Stimulated activated CD4-positive, alpha-beta T cell treated with anti-CD3 and anti-CD28 coated beads, Interleukin-4, amount 100 ng/mL, for 4 hours (primary cell): ENCODE measurements at places on chromosomes 4 and X.
A peak's percentile ranks its signal among the peaks of the same experiment; 100 is the strongest.

DNA sequence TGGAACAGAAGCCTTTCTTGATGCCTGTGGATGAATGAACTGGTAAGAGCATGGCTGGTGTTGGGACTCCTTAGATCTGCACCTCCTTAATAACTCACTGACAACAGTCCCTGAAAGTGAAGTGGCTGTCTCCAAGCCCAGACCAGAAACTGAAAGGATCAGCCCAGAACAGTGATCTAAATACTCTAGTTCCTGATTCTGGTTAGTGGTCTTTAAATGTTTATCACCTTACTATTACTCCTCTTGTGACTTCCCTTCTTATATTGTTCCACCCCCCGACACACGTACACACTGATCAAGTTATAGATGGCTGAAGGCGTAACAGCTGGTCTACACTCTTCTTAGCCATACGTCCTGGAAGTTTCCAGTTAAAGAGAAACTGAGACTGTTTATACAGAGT, 33.8 kb upstream of the ARMCX2 start:
- no peak for DNase-seq

DNA sequence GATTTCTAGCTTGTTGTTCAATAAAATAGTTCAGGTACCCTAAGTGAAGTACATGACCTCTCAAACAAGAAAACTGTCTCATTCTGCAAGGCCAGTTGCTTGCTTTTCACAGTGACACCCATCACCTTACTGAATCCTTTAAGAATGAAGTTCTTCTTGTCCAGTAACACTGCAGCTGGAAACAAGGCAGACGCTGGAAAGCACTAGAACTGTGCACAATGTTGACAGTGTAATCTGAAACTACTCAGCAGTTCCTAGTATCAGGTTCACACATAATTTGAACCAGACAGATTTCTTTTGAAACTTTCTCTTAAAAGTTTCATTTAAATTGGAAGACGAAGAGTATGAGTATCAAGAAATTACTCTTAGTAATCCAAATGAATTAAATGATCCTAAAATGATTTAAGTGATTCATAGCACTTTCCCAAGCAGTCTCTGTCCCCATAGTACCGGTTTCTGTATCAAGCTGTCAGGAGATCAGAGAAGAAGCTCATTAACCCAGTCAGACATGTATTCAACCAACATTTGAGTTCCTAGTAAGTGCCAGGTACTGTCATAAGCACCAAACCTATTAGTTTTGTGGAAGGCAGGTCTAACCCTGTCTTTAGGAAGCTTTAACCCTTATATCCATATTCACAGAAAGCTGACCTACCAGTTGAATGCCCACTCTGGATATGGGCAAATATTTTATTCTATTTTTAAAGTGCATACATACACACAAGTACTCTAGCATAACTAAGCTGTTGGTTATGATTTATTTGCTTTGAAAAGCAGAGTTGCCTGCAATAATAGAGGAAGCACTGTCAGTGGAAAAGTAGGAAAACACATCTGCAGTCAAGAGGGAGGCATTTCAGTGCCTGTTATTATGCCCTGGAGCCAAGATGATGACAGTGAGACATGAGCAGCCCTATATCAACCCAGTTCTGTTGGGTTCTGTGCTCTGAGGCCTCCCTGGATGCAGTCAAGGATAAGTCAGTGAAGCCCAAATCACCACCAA, 63.6 kb downstream of the PALLD start:
- no peak for DNase-seq

DNA sequence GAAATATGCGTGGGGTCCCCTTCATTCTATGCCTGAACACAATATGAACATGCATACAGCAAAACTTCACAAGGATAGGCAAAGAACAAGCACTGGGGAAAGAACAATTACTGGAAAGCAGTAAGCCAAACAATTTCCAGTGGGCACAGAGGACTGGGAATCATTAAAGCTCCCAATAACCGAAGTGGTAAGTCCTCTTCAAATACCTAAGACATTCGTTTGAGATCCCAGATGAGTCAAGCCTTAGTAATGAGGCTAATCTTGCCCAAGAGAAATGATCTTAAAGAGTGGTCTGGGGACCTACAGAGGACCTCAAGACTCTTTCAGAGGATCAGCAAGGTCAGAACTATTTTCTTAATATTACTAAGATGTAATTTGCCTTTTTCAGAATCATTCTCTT, 28.6 kb downstream of the ANAPC10 start:
- no peak for DNase-seq

GRCh38 chr4:17578482-17578891, 1.5 kb downstream of the LAP3 start:
- no peak for DNase-seq

GRCh38 chr4:13866881-13867280, 239.4 kb upstream of the BOD1L1 start:
- no peak for DNase-seq

GRCh38 chrX:9529223-9529622, 64.4 kb downstream of the TBL1X start:
- no peak for DNase-seq

DNA sequence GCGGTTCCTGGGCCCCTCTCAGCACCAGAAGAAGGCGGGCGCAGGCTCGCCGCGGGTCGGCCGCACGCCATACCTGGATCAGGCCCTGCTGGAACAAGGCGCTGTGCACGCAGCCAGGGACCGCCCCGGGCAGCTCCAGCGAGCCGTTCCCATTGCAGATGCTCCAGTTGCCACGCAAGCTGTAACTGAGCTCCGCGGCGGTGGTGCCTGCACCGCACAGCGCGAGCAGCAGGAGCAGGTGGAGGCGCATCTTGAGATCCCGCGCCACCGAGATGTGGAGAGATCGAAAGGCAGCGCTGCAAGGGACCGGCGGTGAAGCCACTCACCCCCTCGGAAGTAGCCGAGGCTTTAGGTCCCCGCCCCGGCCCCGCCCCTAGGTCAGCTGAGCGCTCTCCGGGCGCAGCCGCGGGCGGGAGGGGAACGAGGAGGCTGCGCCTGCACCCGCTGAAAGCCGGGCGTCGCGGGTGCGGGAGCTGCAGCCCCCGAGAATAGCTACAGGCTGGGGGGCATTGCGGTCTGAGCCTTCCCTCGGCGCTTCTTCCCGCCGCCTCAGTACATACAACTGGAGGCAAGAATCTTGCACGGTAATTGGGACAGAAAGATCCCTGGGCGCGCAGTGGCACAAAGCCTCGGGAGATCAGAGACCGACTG, at the start of gene MANBA:
Gene MANBA, minus strand, starts transcription at position 324 of the 651 bp plus-strand sequence. Its CDS starts 74 bp downstream, at position 250.
- DNase-seq, result peak; percentile 85

DNA sequence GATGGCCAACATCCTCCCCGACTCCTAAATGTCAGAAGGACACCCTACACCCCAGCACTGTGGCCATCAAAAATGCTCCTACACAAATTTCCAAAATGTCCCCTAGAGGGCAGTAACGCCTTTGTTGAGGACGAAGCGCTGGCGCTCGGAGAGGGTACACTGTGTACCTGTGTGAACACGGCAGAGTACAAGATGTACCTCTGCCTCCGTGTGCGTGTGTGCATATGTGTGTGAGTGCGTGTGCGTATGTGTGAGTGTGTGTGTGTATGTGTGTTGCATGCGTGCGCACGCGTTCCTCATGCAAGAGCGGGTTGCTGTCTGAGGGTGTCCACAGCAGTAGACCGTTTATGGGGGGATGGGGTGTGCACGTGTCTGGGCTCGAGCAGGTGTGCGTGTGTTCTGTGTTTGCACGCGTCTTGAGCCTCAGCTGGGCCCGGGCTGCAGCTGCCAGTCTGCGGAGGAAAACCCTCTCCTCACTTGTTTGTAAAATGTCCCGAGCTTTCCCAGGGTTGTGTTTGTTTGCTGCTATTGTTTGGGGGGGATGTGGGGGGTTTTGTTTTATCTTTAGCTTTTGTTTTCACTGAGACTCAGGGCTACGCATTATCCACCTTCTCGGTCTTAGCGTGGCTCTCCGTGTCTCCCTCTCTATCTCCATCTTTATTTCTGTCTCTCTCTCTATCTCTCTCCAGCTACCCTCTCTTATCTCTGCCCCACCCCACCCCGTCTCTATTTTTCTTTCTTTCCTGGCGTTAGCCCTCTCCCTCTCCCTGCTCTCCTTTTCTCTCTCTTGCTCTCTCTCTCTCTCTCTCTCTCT, 10.4 kb upstream of the TSPYL2 start:
- DNase-seq, result peak; percentile 42

DNA sequence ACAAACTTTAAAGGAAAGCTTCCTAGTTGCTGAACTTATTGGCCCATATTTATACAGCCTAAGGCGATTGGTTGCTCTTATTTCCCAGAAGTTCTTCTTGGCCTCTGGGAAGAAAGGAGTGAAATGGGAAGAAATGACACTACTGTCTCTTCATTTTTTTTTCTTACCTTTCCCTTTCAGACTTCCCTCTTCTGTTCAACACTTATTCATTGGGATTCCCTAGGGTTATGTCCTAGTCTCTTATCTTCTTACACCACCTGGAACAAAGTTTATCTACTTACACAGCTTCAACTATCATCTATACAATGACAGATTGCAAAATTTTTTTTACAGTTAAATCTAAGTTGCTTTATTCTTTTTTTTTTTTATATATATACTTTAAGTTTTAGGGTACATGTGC, 68.0 kb downstream of the SNX12 start:
- no peak for DNase-seq

GRCh38 chrX:108833993-108834392, 97.6 kb upstream of the IRS4 start:
- DNase-seq, result no peak

DNA sequence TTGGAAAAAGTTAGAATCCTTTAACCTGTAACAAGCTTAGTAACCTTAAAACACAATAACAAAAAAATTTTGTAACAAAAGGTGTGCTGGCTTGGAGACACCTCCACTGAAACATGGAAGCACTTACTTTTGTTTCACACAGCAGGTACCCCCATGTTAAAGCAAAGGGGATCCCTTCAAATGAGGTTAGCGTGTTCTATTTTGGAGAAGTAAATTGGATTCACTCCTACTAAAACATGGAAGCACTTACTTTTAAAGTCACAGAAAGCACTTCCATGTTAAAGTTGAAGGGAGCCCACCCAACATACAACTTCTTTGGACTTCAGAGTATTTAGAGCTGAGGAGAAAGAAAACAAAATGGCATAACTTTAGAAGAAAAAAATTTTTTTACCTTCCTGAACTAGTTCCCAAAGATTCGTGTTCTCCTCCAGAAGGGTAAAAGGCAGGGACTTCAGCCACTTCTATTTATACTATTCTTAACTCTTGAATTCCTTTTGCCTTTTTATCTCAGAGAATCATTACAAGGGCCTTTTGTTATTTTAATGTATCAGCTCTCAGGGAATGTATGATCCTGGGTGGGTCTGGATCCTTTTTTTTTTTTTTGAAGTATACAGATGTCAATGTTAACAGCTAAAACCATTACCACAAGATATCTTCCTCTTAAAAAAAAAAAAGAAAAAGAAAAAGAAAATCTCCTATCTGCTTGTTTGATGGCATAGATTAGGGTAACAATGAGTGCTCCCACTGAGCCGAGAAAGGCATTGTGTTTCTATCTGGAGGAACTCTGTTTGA, 11.5 kb downstream of the LARP7 start:
- no peak for DNase-seq

DNA sequence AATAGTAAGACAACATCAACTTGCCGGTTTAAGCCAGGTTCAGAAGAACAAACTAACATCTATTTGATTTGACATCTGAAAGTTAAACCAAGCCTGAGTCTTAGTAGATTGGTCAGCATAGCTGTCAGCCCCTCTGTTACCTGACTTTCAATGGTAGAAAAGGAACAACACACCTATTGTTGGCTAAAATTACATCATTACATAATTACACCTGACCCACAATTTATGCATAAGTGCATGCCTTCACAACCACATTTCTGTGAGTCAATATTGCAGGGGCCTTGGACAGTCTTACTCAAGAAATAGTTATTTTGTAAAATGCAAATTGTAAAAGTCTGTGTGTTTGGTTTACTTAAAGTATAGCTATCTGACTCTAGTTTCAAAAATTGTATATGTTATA, 36.2 kb downstream of the EGFL6 start:
- DNase-seq, result no peak

DNA sequence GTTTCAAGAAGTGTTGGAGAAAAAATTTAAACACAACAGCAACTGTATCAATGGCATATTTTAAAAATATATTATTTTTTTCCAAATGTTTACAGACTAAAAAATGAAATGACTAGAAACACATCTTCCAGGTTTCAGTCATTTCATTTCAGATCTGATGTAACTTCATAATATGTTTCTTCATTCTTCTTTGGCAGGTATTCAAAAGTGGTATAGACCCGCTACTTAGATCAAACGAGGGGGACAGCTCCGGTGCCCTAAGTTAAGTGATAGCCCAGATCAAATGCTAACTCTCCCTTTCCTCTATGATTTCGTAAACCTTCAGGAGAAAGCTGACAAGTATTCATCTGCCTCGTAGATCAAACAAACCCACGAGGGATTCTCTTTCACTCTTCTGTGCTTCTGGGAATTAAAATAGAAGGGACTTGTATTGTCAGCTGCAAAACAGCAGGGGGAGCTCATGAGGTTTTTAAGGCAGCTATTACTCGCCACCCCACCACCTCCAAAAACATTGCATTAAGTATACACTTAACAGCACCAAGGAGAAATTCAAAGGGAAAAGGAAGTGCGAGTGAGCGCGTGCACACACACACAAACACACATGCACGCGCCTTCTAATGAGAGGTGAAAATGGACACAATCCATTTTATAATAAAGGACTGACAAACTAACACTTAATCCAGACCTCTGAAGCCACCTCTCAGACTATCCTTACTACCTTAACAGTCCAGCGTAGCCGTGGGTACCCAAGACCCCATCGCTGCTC, 21.4 kb downstream of the HELT start:
- DNase-seq, result no peak

- no peak for DNase-seq
Measured at GRCh38 chr4:147366164-147366563, 114.7 kb upstream of the EDNRA start.

DNA sequence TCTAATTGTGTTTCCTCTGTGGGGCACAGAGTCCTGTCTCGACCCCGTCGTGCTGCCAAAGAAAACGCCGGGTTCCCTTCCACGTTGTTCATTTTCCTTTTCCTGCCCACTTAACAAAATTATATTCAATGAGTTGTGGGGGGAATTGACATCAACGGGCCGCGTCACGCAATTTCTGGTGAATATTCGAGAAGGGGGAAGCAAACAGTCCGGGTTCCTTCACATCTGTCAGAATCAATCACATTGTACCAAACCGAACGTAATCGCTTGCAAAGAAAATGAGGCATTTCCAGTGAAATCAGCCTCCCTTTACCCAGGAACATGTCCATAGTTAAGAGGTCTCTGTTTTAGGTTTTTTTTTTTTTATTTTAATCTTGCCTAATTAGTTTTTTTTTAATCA, 243.5 kb downstream of the SHOX start:
- no peak for DNase-seq

DNA sequence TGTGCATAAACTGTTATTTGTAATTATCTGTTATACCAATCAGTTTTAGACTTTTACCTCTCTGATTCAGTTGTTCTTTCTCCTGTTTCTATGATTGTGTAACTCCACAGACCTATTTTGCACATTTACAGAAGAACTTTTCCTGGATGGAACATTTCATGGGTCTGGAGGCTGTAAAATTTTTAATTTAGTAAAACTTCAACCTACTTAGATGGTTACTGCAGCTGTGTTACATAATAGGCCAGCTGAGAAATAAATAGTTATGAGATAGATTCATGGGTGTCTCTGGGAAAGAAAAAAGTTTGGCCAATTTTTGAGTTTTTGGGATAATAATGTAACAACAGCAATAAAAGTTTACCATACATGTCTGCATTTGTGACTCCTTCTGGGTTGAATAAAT, 253.5 kb downstream of the ARHGAP24 start:
- no peak for DNase-seq
